Activated CD4-positive, alpha-beta memory T cell treated with anti-CD3 and anti-CD28 coated beads for 36 hours (primary cell): ENCODE measurements at places on chromosomes 12 and 14.

GRCh38 chr14:28323951-28324741, 442.4 kb upstream of the FOXG1 start:
- no peak for DNase-seq

DNA sequence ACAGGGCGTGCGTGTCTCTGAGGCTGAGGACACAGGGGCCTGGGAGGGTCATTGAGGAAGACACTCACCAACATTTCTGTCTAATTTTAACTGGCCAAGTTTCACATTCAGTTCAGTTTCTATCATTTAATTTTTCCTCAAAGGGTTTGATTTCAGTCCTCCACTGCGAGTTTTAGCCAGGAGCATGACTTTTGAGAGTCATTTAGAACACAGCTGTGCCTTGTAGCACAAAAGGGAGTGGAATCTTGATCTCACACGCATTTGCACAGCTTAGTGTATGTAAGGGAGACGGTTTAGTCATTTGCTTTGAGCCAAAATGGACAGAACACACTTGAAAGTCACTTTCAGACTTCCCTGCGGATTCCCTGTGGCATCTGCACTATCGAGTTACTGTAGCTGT, 1090.8 kb downstream of the BCL11B start:
- DNase-seq = no peak

DNA sequence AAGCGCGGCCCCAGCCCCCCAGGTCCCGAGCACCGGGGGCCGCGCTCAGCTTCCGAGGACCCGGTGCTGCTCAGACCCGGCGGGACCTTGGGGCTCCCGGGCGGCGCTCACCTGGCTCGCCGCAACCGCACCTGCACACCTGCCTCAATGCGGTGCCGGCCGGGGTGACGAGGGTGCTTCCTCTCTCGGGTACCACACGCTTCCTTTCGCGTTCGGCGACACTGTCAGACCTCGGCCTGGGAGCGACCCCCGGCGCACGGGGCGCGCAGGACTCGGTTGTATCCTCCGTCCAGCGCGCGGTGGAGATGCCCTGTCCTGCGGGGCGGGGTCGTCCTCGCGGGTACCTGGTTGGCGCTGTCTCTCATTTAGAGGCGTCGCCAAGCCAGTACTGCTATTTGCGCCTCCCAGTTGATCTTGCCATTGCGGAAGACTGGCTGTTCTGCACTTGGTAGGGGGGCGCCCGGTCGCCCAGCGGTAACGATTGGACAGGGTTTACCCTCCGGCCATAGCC, 718 bp downstream of the PACS2 start:
- DNase-seq = peak; percentile 58

DNA sequence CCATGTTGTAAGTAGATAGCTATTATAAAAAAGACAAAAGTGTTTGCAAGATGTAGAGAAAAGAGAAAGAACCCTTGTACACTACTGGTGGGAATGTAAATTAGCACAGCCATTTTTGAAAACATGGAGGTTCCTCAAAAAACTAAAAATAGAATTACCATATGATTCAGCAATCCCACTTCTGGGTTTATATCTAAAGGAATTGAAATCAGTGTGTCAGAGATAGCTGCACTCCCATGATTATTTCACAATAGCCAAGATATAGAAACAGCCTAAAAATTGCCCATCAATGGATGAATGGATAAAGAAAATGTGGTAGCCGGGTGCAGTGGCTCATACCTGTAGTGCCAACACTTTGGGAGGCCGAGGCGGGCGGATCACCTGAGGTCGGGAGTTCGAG, 9.2 kb downstream of the PSMC6 start:
- DNase-seq = no peak
